ENCODE measurements at places on chromosomes 16 and 17. TPM values are rescaled to one million over a fixed set of nuclear protein-coding genes. Genes with fewer than 3 reads are reported as not detected.

CNGB1 gene
- total RNA-seq: not detected

NPIPA2 gene
- total RNA-seq: 2.1 TPM

NOL3 gene
- total RNA-seq: 49.5 TPM

CBFA2T3 gene
- total RNA-seq: 0.51 TPM

CA5A gene
- total RNA-seq: not detected
